ENCODE measurements at places on chromosomes 1 and 21. TPM values are rescaled to one million over a fixed set of nuclear protein-coding genes. Genes with fewer than 3 reads are reported as not detected.

DNA sequence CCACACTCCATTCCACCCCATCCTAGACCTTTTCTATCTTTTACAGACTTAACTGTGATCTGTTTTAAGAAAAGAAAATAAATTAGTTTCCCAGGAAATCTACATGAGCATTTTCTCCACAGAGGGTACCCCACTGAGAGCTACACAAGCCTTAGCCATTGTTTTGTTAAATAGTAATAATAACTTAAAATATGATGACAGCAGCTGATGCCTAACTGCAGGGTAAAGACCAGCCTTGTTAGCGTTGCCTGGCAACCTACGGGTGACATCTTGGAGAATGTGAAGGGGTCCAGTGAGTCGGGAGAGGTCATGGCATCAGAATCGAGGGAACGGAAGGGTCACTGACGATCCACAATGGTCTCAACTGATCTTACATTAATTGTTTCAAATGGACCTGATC, 233.2 kb upstream of the PBX1 start:
- no peak overlapping the region for H3K27ac ChIP-seq
- H3K27me3 ChIP-seq = no peaks in the 10 kb centered on the region
- H3K4me1 ChIP-seq = no peaks in the 10 kb centered on the region
- no peak overlapping the region for H3K4me3 ChIP-seq
- no peaks in the 10 kb centered on the region for H3K36me3 ChIP-seq

- H3K4me1 ChIP-seq = no peaks in the 10 kb centered on the region
- no peak for DNase-seq
- H3K27ac ChIP-seq = no peak overlapping the region
These were observed 993.0 kb upstream of the PRMT6 start for GRCh38 chr1:106063510-106063909.

DNA sequence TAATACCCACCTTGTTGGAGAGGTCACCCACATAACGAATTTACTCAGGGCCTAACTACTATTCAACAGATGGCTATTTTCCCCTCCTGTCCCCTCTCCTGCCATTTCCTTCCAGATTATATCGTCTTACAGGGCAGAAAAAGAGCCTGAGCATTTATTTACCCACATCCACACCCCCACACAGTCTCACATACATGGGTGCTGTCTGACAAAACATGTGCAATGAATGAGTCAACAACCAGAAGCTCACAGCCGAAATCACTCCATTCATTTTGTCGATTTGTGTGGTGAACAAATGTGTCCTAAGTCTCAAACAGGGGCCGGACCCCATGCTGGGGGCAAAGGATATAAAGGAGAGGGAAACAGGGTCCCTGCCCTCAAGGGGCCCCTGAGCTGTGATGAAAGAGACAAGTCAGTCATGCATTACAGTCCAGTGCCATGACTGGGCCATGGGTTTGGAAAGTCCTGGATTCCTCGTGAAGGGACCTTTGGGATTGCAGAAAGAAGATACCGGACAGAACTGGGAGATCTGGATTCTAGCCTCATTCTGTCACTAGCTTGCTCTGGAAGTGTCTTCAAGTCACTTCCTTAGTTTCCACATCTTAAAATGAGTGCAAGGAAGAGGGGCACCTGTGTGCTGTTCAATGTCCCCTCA, 16.4 kb upstream of the ZNF683 start:
- no peaks in the 10 kb centered on the region for H3K27me3 ChIP-seq
- H3K4me3 ChIP-seq = no peak overlapping the region

ANGPTL3 gene
- polyA plus RNA-seq = not detected
